Mucosa of descending colon (tissue), 3 donors: ENCODE measurements at places on chromosomes 12 and 14. TPM values are rescaled to one million over a fixed set of nuclear protein-coding genes. Genes with fewer than 3 reads are reported as not detected.

DNA sequence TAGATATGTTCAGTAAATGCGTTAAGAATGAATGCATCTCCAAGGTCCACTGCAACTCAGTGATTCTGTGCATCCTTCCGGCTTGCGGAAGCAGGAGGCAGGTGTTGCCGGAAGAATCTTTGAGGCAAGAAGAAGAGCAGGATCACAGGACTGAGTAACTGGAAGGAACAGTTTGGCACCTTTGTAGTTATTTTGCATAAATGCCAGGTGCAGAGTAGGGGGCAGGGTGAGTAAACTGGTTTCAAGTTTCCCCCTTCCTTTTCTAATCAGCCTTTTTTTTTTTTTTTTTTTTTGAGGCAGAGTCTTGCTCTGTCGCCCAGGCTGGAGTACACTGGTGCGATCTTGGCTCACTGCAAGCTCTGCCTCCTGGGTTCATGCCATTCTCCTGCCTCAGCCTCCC is 22.3 kb downstream of the DYRK4 start:
- DNase-seq: no peak

DNA sequence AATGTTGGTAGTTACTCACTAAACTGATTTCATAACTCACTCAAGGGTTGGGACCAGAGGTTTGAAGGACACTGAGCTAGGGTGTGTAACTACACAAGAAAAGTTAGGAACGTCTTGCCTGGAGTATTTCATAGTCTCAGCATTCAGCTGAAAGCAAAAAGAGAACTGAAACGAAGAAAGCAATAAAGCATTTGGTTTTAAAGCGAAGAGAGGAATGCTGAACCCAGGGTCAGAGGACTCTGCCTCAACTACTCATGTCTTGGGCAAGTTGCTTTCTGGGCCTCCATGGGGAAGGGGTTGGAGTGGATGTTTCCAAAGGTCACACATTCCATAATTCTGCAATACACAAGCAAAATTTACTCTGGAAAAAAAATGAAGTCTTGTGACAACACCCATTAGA is 1.4 kb downstream of the GNS start:
- no peak for DNase-seq

GRCh38 chr12:113382206-113382605 is 21.5 kb downstream of the SDS start:
- DNase-seq: no peak

DNA sequence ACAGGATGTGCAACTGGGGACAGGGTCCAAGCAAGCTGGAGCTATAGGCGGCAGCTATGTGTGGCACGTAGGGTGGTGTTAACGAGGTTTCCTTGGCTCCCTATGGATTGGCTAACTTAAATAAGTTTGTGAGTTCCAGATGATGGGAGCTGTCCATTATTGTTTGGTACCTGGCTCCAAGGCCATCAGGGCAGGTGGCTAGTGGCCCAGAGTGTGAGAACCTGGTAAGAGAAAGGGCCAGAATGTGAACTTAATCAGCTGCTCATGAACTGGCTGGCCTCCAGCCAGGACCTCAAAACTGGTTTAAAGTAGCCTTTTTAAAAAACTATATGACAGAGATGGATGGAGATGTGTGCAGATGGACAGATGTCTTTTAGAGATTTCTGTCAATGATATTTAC is 1.5 kb upstream of the BDKRB2 start:
- no peak for DNase-seq

GRCh38 chr12:93549174-93549573 is 23.3 kb upstream of the SOCS2 start:
- no peak for DNase-seq

DNA sequence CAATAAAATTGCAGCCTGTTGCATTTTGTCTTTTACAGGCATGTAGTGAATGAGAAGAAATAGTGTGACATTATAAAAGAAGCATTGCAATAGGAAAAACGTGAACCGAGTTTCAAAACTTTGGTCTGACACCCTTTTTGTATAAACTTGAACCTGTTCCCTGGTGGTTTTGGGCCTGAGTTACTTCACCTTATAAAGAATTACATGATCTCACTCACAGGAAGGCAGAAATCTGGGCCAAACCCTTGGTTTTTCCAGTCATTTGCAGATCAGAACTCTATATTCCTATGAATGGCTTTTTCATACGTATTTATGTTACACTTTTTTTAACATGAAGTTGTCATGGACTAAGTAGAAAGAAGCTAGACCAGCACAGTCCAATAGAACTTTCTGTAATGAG is 138.5 kb upstream of the FLRT2 start:
- DNase-seq: no peak

GRCh38 chr12:69101505-69101904 is 137.9 kb upstream of the CPSF6 start:
- DNase-seq: no peak

GRCh38 chr12:77599782-77600467 is 230.8 kb upstream of the NAV3 start:
- DNase-seq: no peak

- no peak for DNase-seq
These were observed 230.5 kb downstream of the PDZRN4 start for GRCh38 chr12:41418586-41418985.

DNA sequence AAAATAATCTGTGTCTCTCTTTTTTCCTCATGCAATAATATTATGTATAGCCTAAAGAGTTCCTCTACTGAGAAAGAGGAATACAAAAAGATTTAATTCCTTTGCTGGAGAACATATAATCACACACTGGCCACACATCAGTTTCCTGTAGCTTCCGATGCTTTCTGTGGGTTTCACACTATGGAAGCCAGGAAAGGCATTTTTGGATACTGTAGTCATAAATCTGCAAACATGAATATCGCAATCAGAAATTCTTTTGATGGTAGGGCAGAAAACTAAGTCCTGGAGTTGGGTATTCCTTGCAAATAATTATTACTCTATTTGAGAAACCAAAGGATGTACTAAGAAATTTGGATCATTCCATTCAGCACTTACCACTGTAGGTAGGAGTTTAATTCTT is 260.0 kb downstream of the ACSS3 start:
- no peak for DNase-seq

DNA sequence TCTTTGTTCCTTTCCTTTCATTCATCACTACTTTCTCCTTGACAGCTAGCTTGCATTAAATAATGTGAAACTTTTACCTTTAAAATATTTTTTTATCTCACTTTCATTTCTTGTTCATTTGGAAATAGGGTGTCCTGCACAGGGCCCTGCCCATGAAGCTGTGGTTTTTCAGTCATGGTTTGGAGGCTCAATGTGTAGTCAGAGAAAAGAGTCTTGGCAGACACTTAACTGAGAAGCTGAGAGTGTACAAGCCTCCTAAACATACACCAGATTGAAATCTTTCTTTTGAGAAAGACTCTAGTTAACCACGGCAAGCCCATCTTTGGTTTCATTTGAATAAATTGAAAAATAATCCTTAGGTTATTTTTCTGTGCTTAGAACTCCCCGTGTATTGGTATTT is 74.2 kb downstream of the KICS2 start:
- DNase-seq: no peak

GRCh38 chr12:67415473-67415872 is 146.3 kb downstream of the CAND1 start:
- no peak for DNase-seq

DNA sequence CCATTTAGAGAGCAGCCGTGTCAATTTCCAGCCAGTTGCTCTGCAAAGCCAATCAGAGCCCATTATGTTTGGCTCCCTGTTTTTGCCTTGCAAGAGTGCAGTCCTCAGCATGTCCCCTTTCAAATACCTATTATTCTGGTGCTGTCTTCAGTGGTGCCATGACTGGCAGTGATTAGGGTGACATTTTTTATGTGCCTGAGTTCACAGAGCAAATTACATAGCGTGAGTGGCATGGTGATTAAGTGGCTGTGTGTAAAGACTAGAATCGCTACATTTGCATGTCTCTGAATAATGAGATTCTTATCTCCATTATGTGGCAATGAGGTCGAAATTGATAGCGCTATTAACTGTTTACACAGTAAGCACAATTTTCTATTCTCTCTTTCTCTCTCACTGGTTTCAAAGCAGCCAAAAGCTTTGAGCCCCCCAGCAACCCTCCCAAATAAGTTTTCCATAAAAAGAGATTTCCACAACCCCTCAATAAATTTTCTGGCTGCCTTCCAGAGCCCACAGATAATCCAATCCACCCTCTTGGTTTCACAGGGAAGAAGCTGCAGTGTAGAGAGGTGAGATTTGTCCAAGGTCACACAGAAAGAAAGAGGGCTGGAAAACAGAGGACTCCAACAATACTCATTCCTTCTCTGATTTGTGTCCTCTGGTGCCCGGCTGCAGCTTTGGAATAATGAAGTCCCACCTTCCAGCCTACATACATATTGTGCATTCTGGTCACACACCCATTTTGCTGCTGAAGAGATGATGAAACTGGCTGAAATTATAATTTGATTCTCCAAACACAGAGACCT is 58.8 kb upstream of the NUDT4 start:
- DNase-seq: no peak

GALNT6 gene
- total RNA-seq: 20.6 TPM

NFE2 gene
- 0.25 TPM for total RNA-seq

ATP2B1 gene
- 60.2 TPM for total RNA-seq

FAM177A1 gene
- 142 TPM for total RNA-seq

RHEBL1 gene
- total RNA-seq: 0.38 TPM

OAS2 gene
- total RNA-seq: 5.5 TPM

FOXN4 gene
- not detected for total RNA-seq
